ENCODE measurements at places on chromosomes 6 and 20. TPM values are rescaled to one million over a fixed set of nuclear protein-coding genes. Genes with fewer than 3 reads are reported as not detected.
A peak's percentile ranks its signal among the peaks of the same experiment; 100 is the strongest.

GRCh38 chr6:100724696-100725095 is 156.4 kb downstream of the ASCC3 start:
- DNase-seq = no peak
- H3K4me3 ChIP-seq = no peak overlapping the region
- no peaks in the 10 kb centered on the region for H3K4me1 ChIP-seq
- H3K36me3 ChIP-seq = 0 out of 2 replicates have a peak, but pooled peaks cover 3% of the 10 kb centered on the region
- no peak overlapping the region for H3K27ac ChIP-seq
- no peaks in the 10 kb centered on the region for H3K27me3 ChIP-seq

Gene OXT
- total RNA-seq = not detected

GRCh38 chr6:122052346-122052900 is 347.0 kb upstream of the HSF2 start:
- no peaks in the 10 kb centered on the region for H3K36me3 ChIP-seq
- H3K27ac ChIP-seq = no peak overlapping the region
- no peak overlapping the region for H3K4me3 ChIP-seq

GRCh38 chr6:138545621-138545980 is 46.3 kb upstream of the NHSL1 start:
- H3K4me1 ChIP-seq = no peaks in the 10 kb centered on the region
- H3K27me3 ChIP-seq = no peaks in the 10 kb centered on the region
- no peak overlapping the region for H3K4me3 ChIP-seq
- no peak for DNase-seq
- no peak overlapping the region for H3K27ac ChIP-seq

- H3K36me3 ChIP-seq = no peaks in the 10 kb centered on the region
- H3K4me1 ChIP-seq = no peaks in the 10 kb centered on the region
- DNase-seq = no peak
- H3K4me3 ChIP-seq = no peak overlapping the region
- no peak overlapping the region for H3K27ac ChIP-seq
These were observed 683.0 kb downstream of the DHX35 start for GRCh38 chr20:39645131-39645530.

DNA sequence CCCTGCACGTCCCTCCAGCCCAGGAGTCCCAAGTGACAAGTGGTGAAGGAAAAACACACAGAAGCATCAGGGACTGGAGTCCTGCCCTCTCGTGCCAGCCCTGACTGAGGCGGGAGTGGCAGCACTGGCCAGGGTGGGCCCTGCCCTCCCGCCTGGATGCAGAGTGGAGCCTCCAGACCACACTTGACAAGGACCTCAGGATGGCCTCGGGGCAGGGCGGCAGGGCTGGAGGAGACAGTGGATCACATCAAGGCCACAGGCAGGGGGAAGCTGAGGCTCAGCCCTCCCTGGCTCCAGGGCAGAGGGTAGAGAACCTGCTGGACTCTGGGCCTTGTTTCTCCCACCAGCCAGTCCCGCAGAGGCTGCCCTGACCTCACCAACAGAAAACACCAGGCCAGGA is 128.8 kb upstream of the CDH4 start:
- H3K4me3 ChIP-seq = no peak overlapping the region
- no peak overlapping the region for H3K27ac ChIP-seq
- DNase-seq = no peak
- no peaks in the 10 kb centered on the region for H3K4me1 ChIP-seq

Gene TINAG
- not detected for total RNA-seq

DNA sequence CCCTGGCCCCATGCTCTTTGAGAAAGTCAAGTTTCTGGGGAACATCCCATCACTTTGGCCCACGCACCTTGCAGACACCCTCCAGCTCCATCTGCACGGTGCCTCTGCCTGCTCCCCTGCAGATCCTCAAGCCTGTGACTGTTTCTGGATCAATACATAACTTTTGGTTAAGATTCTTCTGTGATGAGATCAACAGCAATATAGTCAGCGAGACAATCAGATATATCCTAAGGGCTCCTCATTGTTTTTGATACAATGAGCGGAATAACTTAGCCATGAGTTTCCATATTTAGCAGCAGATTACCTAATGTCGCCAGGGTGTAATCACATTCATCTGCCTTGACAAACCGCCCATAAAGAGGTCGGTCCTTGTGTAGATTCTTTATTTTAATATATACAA is 109.3 kb upstream of the MTHFD1L start:
- H3K27ac ChIP-seq = no peak overlapping the region
- H3K36me3 ChIP-seq = no peaks in the 10 kb centered on the region
- H3K4me3 ChIP-seq = no peak overlapping the region
- DNase-seq = no peak

GRCh38 chr20:57020364-57020763 is 246.1 kb downstream of the BMP7 start:
- no peak for DNase-seq
- H3K27me3 ChIP-seq = no peaks in the 10 kb centered on the region
- no peaks in the 10 kb centered on the region for H3K4me1 ChIP-seq

- H3K27ac ChIP-seq = no peak overlapping the region
- H3K4me3 ChIP-seq = no peak overlapping the region
- DNase-seq = no peak
- H3K36me3 ChIP-seq = peaks cover 26% of the 10 kb centered on the region
These were observed 57.6 kb downstream of the L3MBTL3 start for GRCh38 chr6:130075879-130076460.

- no peaks in the 10 kb centered on the region for H3K36me3 ChIP-seq
- no peak overlapping the region for H3K27ac ChIP-seq
- H3K27me3 ChIP-seq = no peaks in the 10 kb centered on the region
- no peak overlapping the region for H3K4me3 ChIP-seq
- peaks cover 34% of the 10 kb centered on the region for H3K4me1 ChIP-seq
These were observed 161.8 kb upstream of the AGPAT4 start for GRCh38 chr6:161435748-161436070.

GRCh38 chr6:135940616-135941167 is 89.2 kb downstream of the PDE7B start:
- H3K36me3 ChIP-seq = no peaks in the 10 kb centered on the region
- no peak for DNase-seq
- peaks cover 11% of the 10 kb centered on the region for H3K4me1 ChIP-seq
- no peak overlapping the region for H3K27ac ChIP-seq

GRCh38 chr20:60362531-60362930 is 404.3 kb downstream of the CDH26 start:
- no peak for DNase-seq
- H3K4me1 ChIP-seq = no peaks in the 10 kb centered on the region
- H3K4me3 ChIP-seq = no peak overlapping the region
- H3K27me3 ChIP-seq = no peaks in the 10 kb centered on the region

DNA sequence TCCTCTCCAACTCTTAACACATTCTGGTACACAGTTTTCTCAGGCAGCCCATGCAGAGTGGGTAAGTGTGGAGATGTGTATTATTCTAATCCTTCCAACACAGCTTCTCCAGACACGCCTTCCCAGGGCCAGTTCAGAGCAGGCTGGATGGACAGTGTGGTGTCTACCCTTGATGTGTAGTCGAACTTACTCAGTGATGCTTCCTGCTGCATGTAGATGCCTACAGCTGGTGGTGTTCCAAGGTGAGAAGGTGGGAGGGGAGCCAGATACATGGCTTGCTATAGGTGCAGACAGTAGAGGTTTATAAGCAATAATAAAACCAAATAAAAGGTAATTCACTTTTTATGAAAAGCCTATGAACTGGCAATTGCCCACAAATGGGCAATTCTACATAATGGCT is 104.0 kb downstream of the QRSL1 start:
- H3K27me3 ChIP-seq = no peaks in the 10 kb centered on the region
- H3K27ac ChIP-seq = no peak overlapping the region
- H3K4me3 ChIP-seq = no peak overlapping the region
- DNase-seq = no peak

- H3K27me3 ChIP-seq = no peaks in the 10 kb centered on the region
- no peaks in the 10 kb centered on the region for H3K36me3 ChIP-seq
- DNase-seq = peak; percentile 16
- peaks cover 10% of the 10 kb centered on the region for H3K4me1 ChIP-seq
- no peak overlapping the region for H3K27ac ChIP-seq
- peak overlapping the region; percentile 24 for H3K4me3 ChIP-seq
These were observed 118.6 kb upstream of the CCDC28A start for GRCh38 chr6:138654715-138655634.

- no peak overlapping the region for H3K27ac ChIP-seq
- H3K36me3 ChIP-seq = 0 out of 2 replicates have a peak, but pooled peaks cover 5% of the 10 kb centered on the region
- H3K4me3 ChIP-seq = no peak overlapping the region
- no peak for DNase-seq
These were observed 37.5 kb upstream of the MICB start for GRCh38 chr6:31460361-31461025.

DNA sequence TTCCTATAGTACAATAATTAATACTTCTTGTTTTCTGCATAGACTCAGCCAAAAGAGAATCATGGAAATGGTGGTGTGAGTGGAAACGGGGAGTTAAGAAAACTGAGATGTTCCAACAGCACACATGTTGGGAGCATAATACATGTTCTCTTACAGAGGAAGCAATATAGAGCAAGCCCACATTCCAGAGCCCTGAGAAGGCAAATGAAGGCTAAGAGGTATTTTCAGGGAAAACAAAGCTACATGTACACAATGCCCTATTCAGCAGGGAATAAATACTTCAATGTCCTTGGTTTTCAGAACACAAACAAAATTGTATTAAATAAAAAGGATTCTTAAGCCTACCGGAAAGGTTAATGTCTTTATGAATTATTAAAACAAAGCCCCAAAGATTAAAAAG is 35.1 kb upstream of the SMIM8 start:
- H3K27me3 ChIP-seq = no peaks in the 10 kb centered on the region
- no peak overlapping the region for H3K27ac ChIP-seq
- H3K4me3 ChIP-seq = no peak overlapping the region
- no peaks in the 10 kb centered on the region for H3K4me1 ChIP-seq

DNA sequence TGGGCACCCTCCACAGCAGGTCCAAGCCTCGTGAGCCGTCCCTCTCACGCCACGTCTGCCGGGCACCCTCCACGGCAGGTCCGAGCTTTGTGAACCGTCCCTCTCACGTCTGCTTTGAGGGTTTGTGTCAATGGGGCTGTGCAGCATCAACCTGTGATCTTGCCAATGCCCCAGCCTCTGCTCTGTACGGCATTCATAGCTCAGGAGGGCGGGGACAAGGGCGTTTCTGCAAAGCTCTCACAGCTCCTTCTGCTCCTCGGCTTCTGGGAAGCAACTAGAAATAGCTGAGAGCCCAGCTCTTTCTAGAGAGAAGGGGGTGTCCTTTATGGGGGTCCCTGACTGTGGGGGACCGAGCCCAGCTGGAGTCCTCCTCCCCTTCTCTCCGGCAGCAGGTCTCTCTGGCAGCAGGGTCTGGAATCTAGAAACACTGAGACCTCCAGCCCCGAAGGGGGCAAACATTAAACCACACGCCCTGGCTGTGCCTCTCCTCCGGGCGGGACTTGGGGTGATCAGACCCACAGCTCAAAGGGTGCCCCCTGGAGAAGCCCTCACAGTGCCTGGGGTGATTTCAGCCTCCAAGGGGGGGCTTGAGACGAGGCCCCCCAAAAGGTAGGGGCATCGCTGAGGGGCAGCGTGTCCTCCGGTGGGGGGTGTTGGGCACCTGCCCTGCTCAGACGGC is 41.2 kb upstream of the CHRNA4 start:
- DNase-seq = no peak
- no peaks in the 10 kb centered on the region for H3K36me3 ChIP-seq
- H3K4me1 ChIP-seq = no peaks in the 10 kb centered on the region
- no peak overlapping the region for H3K27ac ChIP-seq

DNA sequence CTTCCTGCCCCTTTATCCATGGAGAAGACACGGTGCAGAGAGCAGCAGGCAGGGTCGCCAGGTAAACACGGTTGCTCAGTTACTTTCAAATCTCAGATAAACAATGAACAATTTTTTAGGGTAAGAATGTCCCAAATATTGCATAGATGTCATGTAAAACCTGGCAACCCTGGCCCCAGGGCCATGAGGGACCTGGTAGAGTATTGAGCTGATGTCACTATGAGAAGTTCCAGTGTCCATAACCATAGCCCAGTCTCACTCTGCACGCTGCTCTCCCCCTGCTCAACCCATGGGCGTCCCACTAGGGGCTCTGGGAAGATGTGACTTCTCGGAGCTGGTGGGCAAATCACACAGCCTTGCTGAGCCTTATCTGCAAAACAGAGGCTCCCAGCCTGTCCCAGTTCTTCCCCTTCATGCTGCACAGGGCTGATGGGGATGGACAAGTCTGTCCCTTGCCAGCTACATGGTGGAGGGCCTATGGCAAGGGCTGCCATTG is 71.3 kb upstream of the TOP1 start:
- DNase-seq = no peak
- H3K4me1 ChIP-seq = no peaks in the 10 kb centered on the region
- H3K36me3 ChIP-seq = no peaks in the 10 kb centered on the region
- H3K27ac ChIP-seq = no peak overlapping the region

Gene REPS1
- total RNA-seq = 52.7 TPM

DNA sequence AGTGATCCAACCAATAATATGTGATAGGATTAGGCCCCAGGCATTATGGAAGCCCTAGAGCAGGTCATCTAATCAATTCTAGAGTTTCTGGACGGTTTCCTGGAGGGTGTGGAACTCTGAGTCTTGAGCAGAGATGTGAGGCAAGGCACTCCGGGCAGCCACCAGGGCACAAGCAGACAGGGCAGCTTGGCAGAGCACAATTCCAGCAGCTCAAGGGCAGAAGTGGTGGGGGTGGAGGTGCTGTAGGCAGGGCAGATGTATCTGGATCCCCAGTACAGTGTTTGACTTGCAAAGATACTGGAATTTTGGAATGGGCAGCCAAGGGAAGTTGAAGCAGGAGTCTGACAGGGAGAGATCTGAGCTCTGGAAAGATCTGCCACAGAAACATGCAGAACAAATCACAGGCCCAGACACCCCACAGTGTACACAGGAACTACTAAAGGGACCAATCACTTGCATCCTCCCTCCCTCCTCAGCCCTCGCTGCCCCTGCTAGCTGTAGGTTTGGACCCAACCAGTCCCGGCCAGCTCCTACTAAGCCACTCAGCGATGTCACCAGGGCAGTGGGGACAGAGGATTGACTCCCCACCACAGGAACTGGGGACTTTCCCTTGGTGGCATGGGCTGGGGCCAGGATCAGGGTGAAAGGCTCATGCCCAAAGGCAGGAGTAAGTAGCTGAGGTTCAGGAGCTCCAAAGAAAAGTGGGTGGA is 47.0 kb downstream of the TFEB start:
- no peaks in the 10 kb centered on the region for H3K27me3 ChIP-seq
- DNase-seq = no peak
- H3K36me3 ChIP-seq = no peaks in the 10 kb centered on the region
- H3K4me1 ChIP-seq = peaks cover 12% of the 10 kb centered on the region
- H3K4me3 ChIP-seq = no peak overlapping the region
- no peak overlapping the region for H3K27ac ChIP-seq

GRCh38 chr6:15297895-15298590 is 52.2 kb downstream of the JARID2 start:
- no peak overlapping the region for H3K4me3 ChIP-seq
- no peak overlapping the region for H3K27ac ChIP-seq
- H3K4me1 ChIP-seq = peaks cover 9% of the 10 kb centered on the region

Data from HCT116 (cell line).